ENCODE measurements at places on chromosomes 1 and 21. TPM values are rescaled to one million over a fixed set of nuclear protein-coding genes. Genes with fewer than 3 reads are reported as not detected.

Gene SMCP
- total RNA-seq, result not detected

Gene LRRC39
- 0.68 TPM for total RNA-seq

Gene OR2T33
- total RNA-seq, result not detected

Gene FMN2
- total RNA-seq, result not detected

Gene GJA9
- not detected for total RNA-seq

Gene KLHDC9
- 0.85 TPM for total RNA-seq

Gene LYSMD1
- 4.9 TPM for total RNA-seq

Gene PODN
- not detected for total RNA-seq

Gene AQP10
- not detected for total RNA-seq

Gene LCE2A
- not detected for total RNA-seq

Gene KCNJ9
- total RNA-seq, result not detected

Gene ASPM
- 73.8 TPM for total RNA-seq

Gene TIPRL
- total RNA-seq, result 52.1 TPM

Gene CRNN
- not detected for total RNA-seq

Gene SLC1A7
- total RNA-seq, result not detected

Gene DHRS3
- total RNA-seq, result 60.4 TPM

Gene TMIGD3
- 0.23 TPM for total RNA-seq

Gene AIM2
- 14.1 TPM for total RNA-seq

Gene WASF2
- total RNA-seq, result 117 TPM

Gene KRTAP19-5
- not detected for total RNA-seq

Gene NBPF19
- total RNA-seq, result 18.7 TPM

Gene RAB3B
- not detected for total RNA-seq

Gene KRTAP10-9
- not detected for total RNA-seq

Gene SDCCAG8
- 14.9 TPM for total RNA-seq

Gene FYB2
- total RNA-seq, result not detected

Gene CNR2
- total RNA-seq, result 0.14 TPM

Gene TMEM79
- total RNA-seq, result 10.1 TPM

Gene OR2AK2
- total RNA-seq, result not detected

Gene L1TD1
- not detected for total RNA-seq

Gene MTARC2
- not detected for total RNA-seq

Gene PANK4
- total RNA-seq, result 91.2 TPM

Gene CFAP107
- not detected for total RNA-seq
